Umbilical cord (tissue), 2 donors: ENCODE measurements at places on chromosomes 5 and 9.

GRCh38 chr9:115002371-115003120 is 72.2 kb upstream of the TNFSF8 start:
- no peak for DNase-seq

DNA sequence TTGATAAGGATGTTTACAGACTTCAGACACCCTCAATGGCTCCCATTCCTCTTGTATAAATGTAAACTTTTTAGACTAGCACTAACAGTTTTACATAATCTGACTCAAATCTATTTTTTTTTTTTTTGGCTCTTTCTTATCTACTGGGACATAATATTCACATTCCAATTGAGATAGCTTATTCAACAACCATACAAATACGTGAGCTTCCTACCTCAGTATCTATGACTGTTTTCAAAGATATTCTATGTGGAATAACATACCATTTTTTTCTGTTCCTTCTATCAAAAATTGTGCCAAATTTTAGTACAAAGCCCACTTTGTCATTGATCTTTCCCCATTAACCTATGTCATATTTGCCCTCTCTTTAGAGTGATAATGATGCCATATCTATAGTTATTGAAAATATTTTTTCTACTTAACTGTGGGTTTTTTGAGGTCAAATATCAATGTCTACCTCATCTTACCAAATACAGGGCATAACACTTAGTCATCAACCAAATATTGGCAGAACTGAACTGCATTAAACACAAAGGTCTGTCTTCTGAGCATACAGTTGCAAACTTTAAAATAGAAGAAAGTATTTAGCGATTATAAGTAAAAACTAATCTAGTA is 482.6 kb downstream of the PTPRD start:
- DNase-seq, result no peak

- DNase-seq, result peak; percentile 51
These were observed 500.0 kb downstream of the DIRAS2 start for GRCh38 chr9:90142580-90142979.

DNA sequence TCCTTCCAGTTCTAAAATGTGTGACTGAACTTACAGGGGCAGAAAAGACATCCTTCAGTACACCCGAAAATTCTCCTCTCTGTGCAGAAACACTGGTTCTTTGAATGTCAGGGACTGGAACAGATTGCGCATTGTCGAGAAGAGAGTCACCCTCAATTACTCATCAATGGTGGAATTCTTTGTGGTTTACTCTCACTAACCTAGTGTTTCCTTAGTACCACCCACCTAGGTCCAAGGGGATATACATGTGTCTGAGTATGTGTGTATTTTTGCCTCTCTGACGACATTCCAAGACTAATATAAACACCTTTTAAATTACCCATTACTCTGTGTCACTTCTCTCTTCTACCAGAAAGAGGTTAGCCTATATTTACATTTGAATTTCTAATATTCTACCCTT is 660.8 kb downstream of the TLE1 start:
- DNase-seq, result no peak
